ENCODE measurements at places on chromosomes 7 and 10.

- DNase-seq: no peak
Observed at GRCh38 chr10:62795762-62796161, 8.8 kb upstream of the ADO start.

GRCh38 chr10:122468926-122469781 lies 7.8 kb downstream of the HTRA1 start:
- DNase-seq: no peak

- DNase-seq: no peak
Observed at GRCh38 chr10:76880931-76881330, 756.7 kb downstream of the KCNMA1 start.

- DNase-seq: no peak
Observed at GRCh38 chr10:86113983-86114382, 252.6 kb downstream of the GRID1 start.

GRCh38 chr10:32070645-32071044 lies 14.4 kb upstream of the KIF5B start:
- DNase-seq: no peak

DNA sequence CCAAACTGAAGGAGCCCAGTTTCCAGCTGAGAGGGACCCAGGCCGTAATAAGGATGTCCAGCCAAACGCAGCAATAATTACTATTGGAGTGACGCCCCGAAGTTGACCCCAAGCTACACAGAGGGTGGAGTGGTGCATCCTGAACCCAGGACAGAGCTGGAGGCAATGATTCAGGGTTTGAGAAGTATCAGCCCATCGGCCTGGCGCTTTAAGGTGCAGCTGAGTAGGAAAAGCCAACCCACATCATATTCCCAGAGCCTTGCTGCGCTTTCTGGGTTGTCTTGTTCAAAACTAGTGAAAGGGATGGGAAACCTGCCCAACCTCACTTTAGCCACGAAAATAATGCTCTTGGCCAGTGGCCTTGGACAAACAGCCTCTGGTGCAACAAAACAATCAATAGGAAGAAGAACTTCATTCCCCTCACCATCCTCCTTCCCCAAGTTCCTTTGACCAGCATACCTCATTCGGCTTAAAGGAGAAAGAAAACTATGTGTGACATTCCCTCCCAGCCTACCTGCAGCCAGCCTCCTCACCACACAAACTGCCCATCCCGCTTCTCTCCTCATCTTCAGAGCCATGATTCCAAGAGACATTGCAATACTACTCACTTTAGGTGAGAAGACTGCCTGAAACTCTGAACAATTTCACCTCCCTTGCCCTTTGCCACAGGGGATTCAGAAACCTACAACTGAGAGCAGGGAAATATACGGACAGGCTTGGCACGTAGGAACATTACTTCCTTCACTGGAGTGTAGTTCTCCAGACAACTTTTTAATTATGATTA lies 217.2 kb upstream of the MKLN1 start:
- DNase-seq: no peak

GRCh38 chr7:29139796-29140195 lies 6.5 kb downstream of the CPVL start:
- DNase-seq: no peak

- no peak for DNase-seq
Observed at GRCh38 chr7:12757443-12757842, 70.0 kb downstream of the ARL4A start.

- DNase-seq: no peak
Observed at GRCh38 chr10:122740640-122741039, 41.0 kb upstream of the C10orf120 start.

DNA sequence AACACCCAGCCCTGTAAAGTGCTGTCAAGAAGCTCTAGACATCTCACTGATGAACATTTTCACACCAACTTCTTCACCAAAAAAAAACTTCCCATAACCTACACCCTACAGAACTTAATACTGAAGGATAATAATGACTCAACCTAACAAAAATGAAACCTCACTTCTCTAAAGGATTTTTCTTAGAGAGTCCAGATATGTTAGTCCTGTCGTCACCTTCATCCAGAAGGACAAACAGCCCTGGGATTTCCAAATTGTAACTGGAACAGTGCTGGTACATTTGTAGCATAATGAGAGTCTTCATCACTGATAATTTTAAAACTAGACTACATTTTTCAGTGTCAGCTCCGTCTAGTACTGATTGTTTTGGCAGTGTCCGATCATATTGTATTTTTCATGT lies 528.6 kb upstream of the CELF2 start:
- DNase-seq: no peak

DNA sequence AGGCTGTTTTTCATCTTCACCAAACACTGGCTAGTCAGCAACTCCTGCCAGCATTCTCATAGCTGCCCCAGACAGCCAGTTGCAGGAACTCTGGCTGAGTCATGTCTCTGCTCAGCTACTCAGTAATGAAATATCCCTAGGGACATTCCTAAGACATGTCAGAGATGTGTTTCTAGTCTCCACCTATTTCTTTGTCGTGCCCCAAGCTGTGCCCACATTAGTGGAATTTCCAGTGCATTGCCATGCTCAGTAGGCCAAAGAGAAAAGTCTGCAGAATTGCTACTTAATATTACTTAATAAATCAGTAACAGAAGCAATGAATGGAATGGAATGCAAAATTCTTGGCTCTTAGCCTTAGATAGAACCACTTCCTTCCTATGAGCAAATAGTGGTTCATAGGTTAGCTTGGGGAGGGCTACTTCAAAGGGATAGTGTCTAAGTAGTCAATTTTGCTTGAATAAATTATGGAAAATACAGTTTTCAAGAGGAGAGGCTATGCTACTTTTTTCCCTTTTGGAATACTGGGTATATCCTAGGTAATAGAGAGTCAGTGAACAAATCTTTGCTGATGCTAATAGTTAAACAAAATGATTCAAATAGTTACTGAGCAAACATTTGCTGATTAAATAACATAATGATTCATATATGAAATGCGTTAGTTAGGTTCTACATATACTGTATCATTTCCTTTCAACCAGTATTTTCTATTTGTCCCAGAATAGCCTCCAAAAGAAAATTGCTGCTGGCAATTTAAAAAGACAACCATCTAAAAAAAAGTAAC lies 23.6 kb upstream of the SEMA3C start:
- no peak for DNase-seq

DNA sequence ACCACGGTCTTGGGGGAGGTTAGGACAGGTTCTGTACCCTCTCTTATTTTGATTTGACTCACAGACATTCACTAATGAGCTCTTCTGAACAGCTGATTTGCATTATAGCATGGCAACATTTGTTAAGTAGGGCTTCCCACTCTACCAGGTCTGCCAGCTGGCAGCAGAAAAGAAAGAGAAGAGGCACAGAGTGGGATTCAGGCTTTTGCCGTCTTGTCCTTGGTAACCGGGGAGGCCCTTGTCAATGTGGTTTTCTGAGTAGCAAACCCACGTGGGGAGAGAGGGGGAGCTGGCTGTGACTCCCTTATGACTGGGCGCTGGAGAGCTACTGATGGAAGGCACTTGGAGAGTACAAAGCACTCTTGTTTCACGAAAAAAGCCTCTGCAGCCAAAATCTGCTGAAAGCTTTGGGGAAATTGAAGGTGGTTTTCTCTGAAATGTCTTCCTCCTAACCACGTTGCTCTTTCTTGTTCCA lies 355.3 kb upstream of the GALNT17 start:
- DNase-seq: no peak

DNA sequence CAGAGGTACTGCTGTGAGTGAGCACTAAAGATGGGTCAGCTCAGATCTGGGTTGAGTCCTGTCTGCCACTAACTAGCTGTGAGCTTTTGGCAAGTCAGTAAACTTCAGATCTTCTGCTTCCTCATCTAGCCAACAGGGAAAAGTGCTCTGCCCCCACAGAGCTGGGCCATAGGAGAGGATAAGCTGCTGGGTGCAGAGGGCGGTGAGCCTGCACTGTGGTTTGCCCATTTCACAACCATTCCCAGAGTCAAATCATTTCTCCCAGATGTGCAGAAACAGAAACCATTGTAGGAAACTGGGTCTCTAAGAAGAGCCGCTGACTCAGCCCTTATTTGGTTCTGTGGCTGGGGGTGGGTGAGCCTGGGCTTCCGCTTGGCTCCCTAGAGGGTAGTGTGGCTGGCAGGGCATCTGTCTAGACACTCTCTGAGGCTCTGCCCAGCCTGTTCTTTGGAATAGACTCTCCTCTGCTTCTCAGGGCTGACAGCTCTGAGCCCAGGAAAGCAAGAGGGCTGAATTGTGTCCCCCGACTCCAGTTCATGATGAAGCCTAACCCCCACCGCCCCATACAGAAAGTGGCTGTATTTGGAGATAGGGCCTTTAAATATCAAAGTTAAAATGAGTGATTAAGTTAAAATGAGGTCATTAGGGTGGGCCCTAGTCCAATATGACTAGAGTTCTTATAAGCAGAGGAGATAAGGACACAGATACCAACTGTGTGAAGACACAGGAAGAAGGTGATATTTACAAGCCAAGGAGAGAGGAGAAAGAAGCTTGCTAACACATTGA lies 29.5 kb upstream of the ARHGAP22 start:
- peak; percentile 85 for DNase-seq

DNA sequence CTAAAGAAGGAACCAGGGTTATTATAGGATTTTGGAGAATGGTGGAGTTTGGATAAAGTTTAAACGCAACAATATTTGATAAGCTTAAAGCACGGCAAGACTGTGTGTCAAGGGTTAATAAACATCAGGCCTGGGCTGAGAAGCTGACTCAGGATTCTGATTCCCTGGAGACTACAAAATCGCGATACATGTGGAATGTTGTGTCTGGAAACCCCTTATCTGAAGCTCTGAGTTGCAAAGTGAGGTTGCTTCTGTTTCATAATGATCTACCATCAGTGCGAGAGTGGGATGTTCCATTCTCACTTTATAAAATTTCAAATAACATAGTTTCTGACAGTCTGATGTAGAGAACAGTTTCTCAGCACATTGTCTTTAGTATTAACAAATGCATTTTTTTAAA lies 7.8 kb downstream of the C1GALT1 start:
- no peak for DNase-seq

- DNase-seq: no peak
Observed at GRCh38 chr10:103692952-103693811, 162.2 kb downstream of the SH3PXD2A start.
